Germinal center (tissue), 1 donor: ENCODE measurements at places on chromosomes 16 and 17.

DNA sequence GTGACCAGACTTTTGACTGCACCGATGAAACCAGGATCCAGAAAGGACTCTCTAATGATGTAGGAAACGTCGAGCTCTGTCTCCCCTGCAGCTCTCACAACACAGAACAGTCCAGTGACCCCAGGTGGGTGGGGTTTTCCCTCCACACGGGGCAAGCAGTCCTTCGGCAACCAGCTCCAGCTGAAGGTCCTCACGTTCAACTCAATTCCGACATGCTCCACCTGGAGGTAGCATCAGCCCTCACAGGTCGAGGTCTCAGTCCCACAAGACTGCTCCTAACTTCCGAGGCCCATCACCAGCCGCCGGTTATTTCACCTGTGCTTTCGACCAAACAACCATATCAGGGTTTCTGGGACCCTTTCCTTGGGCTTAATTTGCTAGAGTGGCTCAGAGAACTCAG is 28.2 kb downstream of the ITGAE start:
- DNase-seq, result no peak

- no peak for DNase-seq
Observed at GRCh38 chr16:60776281-60776680, 1260.0 kb downstream of the CDH8 start.

- DNase-seq, result no peak
Observed at GRCh38 chr16:26569793-26570192, 496.9 kb upstream of the C16orf82 start.

DNA sequence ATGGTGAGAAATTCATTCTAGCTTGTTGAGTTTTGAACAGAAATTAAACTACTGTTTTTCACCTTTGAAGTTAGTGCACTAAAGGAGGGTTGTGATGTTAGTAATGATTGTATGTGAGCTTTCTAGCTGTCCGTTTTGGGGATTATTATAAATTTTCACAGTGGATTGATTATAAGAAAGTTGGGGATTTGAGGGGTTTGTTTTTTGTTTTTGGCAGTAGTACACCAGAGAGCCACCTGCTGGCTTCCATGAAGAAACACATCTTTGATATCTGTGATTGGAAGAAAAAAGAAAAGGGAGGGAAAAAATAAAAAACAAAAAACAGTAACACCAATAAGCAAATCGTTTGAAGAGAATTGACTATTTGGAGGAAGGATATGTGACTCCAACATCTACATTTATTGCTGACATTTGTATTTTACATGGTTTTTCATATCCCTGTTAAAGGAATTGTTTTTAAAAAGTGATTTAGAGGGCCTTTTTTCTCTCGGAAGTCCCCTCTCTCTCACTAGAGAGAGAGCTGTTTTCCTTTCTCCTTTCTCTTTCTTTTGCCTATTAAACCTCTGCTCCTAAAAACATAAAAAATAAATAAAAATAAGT is 1469.5 kb upstream of the GOT2 start:
- DNase-seq, result no peak

DNA sequence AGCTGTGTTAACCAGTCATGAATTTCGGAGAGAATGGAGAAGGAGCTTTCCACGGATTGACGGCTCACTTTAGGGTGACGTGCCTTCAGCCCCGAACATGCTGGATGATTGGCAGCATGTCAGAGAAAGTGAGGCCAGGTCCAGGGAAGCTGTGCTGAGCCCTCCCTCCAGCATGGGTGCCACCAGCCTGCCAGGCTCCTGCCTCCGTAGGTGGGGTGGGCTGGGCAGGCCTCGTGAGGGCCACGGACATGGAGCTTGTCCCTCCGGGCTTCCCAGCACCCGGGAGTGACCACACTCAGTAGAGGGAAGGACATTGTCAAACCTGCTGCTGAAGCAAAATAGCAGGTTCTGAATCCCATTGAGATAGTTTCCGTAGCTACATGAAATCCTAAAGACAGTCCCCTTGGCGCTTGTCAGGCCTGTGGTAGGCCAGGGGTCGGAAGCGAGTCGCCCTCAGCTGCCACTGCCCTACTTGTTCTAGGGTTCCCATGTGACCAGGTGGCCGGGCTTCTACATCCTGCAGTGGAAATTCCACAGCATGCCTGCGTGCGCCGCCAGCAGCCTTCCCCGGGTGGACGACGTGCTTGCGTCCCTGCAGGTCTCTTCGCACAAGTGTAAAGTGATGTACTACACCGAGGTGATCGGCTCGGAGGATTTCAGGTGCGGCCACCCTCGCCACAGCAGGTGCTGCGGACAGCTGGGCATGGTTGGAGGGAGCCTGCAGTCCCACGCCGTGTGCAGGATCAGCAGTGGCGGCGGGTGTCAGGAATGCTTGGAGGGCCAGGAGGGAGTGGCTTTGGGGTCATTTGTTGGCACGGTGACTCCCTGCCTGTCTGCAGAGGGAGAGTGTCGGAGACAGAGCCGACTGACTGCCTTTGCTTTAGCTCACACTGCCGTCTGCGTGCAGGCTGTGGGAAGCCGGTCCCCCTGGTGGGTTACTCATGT is 72.3 kb downstream of the SEC14L1 start:
- DNase-seq, result no peak

- DNase-seq, result peak; percentile 0
Observed at GRCh38 chr17:74523308-74523707, 8.0 kb downstream of the CD300LB start.
